ENCODE measurements at places on chromosomes 3 and 15.

DNA sequence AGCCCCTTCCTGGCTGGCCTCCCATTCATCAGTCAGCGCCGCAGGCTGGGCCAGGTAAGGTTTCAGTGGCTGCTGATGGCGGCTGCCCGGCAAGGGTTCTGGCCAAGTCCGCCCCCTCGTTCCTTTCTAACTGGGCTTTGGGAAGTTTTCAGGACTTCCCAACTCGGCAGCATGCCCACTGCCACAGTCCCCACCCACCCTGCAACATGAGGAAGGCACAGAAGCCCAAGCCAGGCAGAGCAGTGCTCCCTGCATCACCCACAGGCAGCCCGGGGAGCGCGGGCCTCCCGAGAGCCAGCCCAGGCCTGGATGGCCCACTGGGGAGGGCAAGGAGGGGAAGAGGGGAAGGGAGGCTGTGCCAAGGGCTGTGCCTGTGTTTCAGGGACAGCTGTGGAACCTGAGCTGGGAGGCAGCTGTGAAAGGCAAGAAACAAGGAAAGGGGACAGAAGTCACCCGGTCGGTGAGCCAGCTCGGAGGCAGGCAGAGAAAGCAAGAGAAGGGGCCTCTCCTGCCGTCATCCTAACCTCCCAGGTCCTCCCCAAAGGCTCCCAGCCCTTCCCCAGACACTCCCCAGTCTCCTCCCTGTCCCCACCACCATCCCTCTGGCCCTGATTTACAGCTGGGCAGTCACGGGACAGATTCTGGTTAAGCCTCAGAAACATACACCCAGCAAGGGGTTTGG is 73.9 kb downstream of the CPN2 start:
- DNase-seq = peak; percentile 52

DNA sequence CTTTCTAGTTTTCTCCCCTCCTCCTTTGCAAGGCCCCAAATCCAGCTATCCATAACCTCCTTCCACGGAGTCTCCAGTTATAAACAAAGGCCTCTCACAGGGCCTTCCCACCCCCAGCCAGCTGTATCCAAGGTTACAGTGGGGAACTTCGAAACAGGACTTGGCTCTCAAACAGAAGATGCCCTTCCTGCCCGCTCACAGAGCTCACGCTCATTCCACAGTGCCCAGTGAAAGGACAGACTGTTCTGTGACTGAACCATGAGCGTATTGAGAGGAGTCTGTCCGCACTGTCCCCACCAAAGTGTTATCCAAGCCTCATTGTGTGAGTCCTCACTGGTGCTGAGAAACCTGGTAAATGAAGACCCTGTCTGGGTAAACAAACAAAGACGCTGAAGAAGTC is 35.4 kb downstream of the ARHGAP31 start:
- DNase-seq = peak; percentile 43

DNA sequence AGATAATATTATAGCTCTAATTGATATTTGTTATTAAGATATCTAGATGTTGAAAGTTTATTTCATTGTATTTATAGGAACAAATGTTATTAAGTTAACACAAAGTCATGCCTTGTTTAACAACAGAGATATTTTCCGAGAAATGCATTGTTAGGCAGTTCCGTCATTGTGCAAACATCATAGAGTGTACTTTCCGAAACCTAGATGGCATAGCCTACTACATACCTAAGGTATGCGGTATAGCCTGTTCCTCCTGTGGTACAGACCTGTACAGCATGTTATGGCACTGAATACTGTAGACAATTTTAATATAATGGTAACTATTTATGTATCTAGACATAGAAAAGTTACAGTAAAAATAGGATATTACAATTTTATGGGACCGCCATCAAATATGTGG is 114.3 kb downstream of the NAALADL2 start:
- DNase-seq = no peak

- DNase-seq = peak; percentile 79
Observed at GRCh38 chr3:197795200-197795599, 4.1 kb downstream of the LRCH3 start.

DNA sequence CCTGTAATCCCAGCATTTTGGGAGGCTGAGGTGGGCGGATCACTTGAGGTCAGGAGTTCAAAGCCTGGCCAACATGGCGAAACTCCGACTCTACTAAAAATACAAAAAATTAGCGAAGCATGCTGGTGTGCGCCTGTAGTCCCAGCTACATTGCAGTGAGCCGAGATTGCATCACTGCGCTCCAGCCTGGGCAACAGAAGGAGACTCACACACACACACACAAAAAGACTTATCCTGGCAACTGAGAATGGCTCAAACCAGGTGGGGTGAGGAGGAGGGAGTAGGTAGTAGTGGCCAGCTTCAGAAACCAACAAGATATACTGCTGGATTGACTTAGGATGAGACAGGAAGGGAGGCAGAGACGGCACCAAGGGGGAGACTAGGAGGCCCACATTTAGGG is 53.4 kb upstream of the APEH start:
- DNase-seq = no peak

- no peak for DNase-seq
Observed at GRCh38 chr15:29853211-29853987, 31.1 kb upstream of the TJP1 start.

All from IMR-90 (cell line).